ENCODE measurements at places on chromosomes 7 and 10.

GRCh38 chr7:95503271-95504131, 17.8 kb downstream of the ASB4 start:
- DNase-seq, result peak; percentile 83

DNA sequence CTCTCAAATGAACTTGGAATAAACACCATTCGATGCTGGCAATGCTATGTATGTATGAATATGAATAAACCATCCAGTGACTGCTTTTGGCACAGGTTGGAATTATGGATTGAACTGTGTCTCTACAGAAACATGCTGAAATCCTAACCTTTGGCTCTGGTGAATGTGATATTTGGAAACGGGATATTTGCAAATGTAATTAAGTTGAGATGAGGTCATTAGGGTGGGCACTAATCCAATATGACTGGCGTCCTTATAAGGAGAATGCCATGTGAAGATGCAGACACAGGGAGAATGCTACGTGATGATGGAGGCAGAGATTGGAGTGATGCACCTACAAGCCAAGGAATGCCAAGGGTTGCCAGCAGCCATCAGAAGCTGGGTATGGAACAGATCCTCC, 3.4 kb upstream of the ACTR3B start:
- no peak for DNase-seq

DNA sequence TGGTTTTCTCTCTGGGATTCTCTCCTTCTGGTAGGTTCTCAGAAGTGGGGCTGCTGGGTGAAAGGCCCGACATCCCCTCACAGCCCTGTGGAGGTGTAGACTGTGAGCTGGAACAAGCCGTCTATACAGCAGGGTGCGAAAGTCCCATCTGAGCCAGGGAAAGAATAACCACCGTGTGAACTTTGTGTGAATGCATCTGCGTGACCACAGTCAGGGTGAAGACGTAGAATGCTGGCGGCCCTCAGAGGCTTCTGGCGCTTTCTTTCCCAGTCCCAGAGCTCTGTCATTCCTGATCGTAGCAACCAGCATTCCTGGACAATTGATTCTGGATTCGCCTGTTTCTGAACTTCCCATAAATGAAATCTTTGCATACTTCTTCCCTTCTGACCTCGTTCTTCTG, 30.0 kb downstream of the ELFN1 start:
- no peak for DNase-seq

DNA sequence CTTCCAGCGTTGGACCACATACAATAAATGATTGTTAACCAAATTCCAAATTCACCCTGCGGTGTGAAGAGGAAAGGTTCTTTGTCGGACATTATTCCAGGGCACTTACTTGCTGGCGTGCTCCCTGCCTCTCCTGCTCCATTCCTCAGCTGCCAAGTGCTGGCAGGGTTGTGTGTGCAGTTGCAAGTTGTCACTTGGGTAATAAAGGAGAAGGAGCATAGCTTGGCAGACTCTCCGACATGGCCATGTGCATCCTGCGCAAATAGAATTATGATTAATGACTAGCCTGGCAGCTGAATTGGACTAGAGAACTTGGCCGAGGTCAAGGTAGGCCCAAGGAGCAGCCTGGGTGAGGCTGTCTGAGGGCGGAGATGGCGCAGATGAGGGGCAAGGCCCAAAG, 92.3 kb upstream of the ELMO1 start:
- DNase-seq, result no peak

- DNase-seq, result peak; percentile 30
Measured at GRCh38 chr10:59622320-59623132, 87.1 kb downstream of the SLC16A9 start.

- DNase-seq, result no peak
Measured at GRCh38 chr7:143988976-143989745, 11.0 kb upstream of the OR6B1 start.

- DNase-seq, result no peak
Measured at GRCh38 chr10:853017-853416, 78.5 kb downstream of the LARP4B start.

DNA sequence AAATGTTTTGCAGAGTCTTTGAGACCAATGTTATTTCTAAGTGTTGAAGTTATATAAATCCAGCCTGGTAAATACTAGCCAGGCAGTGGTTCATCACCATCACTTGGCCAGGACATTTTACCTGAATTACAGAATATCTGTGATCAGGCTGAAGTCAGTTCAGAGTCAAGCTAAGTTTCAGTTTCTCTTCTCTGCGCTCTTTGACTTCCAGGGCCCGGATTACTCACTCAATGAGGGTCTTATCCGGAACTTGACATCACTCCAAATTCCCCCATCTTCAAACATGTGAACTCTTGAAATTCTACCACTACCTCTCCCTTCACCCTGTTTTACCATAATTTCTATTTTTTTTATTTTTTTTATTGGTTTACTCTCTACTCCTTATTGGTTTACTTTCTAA, 36.6 kb upstream of the CCAR1 start:
- DNase-seq, result no peak

DNA sequence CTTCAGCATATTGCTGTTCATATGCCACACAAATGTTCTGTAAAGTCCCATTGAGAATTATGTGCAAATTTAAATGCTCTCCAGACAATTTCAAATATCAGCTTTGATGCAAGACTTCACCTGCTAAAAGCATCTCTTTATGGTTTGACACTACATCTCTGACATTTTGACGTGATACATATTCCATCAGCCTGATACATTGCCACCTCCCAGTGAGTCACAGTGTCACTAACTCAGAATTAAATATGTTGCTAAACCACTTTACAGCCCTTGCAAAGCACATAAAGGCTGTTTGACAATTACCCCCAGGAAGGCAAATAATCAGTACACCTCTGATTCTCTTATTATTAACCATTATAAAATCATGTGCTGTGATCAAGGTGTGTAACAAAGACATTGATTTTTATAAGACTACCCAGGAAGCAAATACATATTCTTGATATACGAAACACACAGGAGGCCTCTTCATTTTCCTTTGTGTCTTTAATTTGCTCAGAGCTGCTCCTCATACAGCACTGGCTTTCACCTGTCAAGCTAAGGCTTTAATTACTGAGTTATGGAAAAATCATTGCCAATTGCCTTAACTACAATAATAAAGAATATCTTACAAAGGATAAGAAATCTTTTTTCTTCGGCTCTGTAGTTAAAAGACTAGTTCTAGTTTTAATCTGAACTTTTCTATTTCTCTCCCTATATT, 547.5 kb upstream of the C7orf33 start:
- DNase-seq, result peak; percentile 30

Measured in NCI-H1930 (cell line).